KG1 (cell line): ENCODE measurements at places on chromosomes 5 and 9.

DNA sequence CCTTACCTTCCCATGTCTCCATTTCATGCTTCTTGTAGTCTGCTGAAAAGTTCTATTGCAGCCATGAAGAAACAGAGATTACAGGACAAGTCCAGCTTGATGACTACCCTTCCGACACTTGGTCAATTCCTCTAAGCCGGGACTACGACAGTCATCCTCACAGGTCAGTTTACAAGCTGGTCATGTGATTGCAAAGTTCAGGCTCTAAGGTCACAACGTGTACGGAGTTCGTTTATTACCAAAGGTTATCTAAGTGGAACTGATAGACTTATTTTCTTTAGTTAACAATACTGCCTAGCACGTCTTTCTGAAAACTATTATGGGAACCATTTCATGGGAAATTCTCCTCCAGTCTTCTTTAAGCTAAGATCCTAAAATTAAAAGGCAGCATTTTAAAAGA is 88.5 kb upstream of the NR5A1 start:
- DNase-seq = no peak

GRCh38 chr5:112205846-112206245 is 213.2 kb downstream of the EPB41L4A start:
- no peak for DNase-seq

- no peak for DNase-seq
These were observed 21.2 kb downstream of the MEGF9 start for GRCh38 chr9:120692901-120693699.

DNA sequence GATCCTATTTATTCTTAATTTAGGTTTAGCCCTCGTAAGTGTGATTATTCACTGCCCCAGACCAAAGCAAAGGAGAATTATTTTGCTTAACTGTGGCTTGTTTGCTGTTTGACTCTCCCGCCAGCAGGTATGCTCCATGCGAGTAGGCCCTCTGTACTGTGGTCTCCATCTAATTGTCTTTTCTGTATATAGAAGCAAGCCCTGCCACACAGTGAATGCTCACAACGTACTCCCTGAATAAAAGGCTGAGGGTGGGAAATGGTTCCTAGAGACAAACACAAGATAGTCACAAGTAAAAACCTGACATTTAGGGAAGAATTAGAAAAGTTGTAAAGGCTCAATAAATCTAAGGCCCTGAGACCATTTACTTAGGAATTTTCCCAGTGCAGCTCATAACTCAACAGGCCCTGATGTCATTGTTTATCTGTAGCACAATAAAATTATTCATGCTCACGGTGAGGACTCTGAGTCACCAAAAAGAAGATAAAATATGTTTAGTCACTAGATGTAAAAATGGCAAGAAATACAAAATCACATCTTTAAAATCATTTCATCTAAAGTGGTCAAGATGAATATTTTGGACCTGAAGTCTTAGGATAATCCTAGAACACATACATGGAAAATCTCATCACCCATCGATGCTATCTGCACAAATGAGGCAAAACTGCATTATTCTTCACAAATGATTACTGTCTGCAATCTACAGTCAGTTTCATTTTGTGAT is 473.2 kb downstream of the ENC1 start:
- DNase-seq = no peak

DNA sequence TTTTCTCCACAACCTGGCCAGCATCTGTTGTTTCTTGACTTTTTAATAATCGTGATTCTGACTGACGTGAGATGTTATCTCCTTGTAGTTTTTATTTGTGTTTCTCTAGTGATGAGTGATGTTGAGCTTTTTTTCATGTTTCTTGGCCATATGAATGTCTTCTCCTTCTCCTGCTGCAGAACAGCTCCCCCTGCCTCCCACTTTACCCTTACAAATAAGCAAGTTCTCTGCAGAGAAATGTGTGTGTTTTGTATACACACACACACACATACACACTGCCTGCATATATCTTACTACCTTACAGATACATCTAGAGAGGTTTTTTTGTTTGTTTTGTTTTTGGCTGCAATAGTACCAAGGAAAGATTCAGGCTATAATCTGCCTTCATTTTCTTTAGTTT is 88.7 kb upstream of the PHF24 start:
- no peak for DNase-seq
